ENCODE measurements at places on chromosomes 3 and 15.

DNA sequence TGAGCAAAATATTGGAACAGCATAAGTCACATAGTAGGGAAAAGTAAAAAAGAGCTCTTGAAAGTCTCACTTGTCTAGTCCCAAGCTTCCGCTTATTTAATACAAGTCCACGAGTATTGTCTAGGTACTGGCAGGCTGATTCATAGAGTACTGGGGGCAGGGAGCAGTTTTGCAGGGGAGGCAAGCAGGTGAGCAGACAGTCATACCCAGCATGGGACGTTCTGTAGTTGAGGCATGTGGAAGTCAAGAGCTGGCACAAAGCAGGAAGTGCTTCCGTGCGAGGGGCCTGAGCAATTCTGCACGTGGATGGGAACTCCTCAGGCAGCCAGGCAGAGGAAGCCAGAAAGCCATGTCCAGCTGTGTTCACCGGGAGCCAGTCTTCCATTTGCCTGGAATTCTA lies 287.6 kb downstream of the EPHB1 start:
- no peak for DNase-seq

GRCh38 chr3:128714887-128715491 lies 11.0 kb upstream of the RAB7A start:
- no peak for DNase-seq

DNA sequence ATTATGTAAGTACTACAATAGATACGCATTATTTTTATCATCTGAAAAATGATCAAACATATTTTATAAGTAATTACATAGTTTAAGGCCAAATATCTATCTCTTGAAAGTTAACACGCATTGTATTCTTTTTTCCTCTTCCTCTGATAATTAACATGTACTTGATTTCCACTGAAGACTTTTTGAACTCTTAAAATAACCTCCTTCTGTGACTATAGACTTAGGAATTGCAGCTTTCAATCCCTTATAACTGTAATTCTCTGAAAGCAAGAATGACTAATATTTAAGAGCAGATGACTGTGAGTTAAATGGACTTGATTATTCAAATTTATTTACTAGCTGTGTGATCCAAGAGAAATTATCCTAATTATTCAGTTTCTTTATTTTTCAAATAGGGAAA lies 730.6 kb upstream of the NECTIN3 start:
- no peak for DNase-seq

DNA sequence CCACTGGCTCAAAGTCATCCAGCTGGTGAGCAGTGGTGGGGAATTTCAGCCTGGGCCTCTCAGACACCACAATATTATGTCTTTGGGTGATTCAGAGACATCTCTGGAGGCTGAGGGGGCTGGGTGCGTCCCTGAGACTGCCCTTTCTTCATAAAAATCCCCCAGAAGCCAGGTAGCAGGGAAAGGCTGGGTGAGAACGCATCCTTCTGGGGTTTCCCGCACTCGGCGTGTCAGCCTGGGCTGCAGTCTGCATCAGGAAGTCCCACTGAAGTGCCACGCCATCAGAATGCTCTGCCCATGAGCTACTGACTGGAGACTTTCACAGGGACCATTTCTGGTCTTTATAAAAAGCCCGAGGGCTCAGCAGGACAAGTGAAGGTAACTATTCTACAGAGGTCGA lies 148.8 kb upstream of the SLC6A11 start:
- no peak for DNase-seq

GRCh38 chr3:52236424-52236886 lies 2.5 kb downstream of the TWF2 start:
- DNase-seq, result no peak

GRCh38 chr15:51830276-51830806 lies 888 bp downstream of the TMOD3 start:
- no peak for DNase-seq

GRCh38 chr15:59685737-59686297 lies 3.3 kb downstream of the BNIP2 start:
- DNase-seq, result no peak

GRCh38 chr3:46604127-46604526 lies 8.2 kb upstream of the FAM240A start:
- no peak for DNase-seq

- DNase-seq, result no peak
Observed at GRCh38 chr3:15795651-15796308, 2.0 kb downstream of the ANKRD28 start.

DNA sequence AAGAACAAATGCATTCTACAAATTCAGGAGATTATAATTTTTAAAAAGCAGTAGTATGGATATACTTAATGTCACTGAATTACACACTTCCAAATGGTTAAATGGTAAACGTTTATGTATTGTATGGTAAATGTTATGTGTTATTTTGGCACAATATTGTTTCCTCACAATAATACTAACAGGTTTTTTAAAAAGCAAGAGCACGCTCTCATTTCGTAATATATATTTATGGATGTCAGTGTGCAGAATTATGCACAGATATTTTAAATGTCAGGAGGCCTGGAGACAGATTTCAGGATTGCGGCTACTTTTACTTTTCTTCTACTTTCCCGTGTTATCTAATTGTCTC lies 533 bp downstream of the ZNF445 start:
- no peak for DNase-seq

DNA sequence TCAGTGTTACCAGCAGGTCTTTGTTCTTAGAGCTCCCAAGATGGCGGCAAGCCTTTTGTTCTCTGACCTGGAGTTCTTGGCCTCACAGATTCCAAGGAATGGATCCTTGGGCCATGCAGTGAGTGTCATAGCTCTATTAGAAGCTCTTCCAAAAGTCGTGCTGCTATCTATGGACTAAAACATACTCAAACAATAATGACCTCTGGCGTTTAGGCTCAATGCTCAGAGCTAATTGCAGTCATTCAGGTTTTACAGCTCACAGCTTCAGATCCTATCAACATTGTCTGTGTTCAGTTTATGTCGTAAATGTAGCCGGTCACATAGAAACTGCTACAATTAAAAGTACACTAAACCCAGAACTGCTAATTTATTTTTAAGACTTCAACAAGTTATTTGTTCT lies 22.2 kb downstream of the CCRL2 start:
- no peak for DNase-seq

DNA sequence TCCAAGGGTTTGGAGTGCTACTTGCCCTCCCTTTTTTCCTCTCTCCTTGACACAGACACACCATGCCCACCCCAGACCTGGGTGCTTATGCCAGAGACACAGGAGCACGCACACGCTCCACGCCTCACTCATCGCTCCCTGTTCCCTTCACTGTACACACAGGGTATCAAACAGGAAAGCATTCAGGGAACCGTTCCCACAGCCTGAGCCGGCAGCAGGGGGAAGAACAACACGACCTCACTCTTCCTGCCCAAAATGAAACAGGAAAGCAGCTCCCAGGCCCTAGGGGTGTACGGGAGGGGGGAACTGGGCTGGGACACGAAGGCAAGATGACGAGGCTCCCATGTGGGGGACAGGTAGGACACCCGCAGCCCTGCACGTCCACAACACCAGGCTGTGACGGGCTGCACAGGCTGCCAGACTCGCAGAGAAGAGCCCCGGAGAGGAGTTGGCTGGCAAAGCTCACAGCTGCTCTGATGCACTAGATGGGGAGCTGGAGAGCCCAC lies 11.2 kb downstream of the DLL4 start:
- DNase-seq, result no peak

- no peak for DNase-seq
Observed at GRCh38 chr3:149487598-149488197, 13.2 kb downstream of the TM4SF4 start.

DNA sequence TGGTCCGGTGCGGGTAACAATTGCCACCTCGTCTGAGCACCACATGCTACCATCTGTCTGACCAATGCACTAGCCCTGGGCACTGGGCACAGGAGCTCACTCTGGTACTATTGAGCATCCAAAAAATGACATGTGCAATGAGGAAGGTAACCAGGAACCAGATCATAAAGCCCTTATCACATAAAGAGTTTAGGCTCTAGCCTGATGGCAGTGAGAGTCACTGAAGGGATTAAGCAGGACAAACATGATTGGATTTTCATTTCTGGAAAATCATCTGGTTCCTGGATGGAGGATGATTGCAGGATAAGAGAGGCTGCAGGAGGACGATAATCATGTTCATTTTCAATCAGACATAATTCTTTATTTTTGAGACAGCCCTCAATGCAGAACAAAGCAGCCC lies 12.4 kb downstream of the NDUFB4 start:
- no peak for DNase-seq

DNA sequence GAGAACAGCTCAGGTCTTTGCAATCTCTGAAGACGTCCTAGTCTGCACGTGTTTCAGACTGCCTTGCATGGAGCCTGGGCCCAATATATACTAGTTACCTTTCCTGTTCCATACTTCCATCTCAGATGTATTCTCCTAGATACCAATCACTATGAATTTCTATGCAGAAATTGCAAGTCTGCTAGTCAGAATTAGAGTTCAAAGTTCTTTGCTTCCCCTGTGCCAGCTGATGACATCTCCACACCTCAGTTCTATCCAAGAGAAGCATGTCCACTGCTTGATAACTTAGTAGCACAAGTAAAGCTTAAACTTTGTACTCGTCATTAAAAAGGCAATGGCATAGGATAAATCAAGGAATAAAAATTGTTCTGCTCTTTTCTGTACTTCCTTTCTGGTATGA lies 133.6 kb upstream of the PLXND1 start:
- no peak for DNase-seq

DNA sequence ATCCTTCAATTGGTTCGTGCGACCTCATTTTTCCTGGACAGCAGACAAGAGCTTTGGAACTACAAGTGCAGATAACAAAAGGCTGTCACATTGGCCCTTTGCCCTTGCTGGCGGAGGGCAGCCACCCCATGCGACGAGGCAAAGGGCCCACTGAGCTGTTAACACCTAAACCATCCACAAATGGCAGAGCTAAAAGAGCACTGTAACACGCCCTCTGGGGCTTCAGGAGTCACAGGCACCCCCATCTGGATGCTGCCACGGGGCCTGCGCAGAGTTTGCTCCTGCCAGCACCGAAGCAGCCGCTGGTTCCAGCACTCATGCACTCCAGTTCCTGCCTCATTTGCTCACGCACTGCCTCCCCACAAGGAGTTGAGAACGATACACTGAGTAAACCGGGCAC lies 524.9 kb downstream of the ZNF385D start:
- no peak for DNase-seq

DNA sequence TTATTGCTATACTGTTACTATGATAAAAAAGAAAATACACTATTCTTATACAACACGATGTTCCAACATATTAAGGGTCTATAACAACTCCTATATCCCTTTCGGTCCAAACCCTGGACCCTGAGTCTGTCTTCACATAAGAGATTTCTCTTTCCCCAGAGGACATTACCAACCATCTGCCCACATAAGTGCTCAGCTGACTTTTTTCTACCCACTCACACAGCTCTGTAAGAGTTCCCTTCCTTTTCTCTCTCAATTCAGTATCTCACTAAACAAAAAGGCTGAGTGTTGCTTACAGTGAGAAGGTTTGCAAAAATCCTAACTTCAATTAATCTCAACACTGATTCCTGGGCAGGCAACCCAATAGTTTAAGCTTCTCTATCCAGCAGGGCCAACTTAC lies 30.5 kb downstream of the ITGB5 start:
- DNase-seq, result no peak

DNA sequence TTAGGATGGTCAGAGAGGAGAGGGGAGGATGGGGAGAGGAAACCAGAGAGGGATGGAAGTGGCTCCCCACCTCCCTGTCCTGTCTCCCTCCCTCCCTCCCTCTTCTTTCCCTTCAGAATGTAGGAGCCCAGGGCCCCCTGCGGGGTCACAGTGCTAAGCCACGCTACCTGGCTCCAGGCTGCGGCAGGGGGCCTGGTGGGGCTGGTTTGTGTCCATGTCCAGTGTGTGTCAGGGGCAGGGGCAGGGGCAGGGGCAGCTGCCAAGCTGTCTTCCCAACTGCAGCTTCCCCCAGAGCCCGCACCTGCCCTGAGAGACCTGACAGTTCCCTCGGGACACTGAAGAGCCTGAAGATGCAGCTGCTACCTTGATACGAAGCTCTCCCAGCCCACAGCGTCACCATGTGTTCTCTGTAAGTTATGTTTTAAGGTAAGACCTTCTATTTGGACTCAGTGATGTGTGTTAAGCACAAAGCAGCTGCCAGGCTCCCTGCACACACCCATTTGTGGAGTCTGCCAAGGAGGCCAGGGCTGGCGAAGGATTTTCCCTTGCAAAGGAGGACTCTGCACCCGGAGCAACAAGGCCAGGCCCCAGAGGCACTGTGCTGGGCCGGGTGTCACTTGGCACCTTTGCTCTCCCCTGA lies 121.8 kb upstream of the SMAD3 start:
- DNase-seq, result no peak

DNA sequence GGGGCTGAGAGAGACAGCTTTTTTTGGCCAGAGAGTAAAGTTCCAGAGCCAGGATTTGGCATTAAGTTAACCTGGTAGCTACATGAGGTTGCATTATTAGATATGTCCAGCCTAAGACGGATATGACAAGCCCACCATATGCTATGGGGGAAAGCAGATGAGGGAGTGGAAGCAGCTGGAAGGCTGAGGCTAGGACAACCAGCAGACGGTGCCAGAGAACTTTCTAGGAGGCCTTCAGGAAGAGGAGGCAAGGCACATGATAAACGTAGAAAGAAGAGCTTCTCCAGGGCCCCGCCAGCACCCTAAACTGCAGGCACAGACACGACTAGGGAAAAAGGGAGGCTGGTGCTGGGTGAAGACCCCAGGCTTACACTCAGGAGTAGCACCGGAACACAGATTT lies 87.0 kb downstream of the CTNNB1 start:
- no peak for DNase-seq

DNA sequence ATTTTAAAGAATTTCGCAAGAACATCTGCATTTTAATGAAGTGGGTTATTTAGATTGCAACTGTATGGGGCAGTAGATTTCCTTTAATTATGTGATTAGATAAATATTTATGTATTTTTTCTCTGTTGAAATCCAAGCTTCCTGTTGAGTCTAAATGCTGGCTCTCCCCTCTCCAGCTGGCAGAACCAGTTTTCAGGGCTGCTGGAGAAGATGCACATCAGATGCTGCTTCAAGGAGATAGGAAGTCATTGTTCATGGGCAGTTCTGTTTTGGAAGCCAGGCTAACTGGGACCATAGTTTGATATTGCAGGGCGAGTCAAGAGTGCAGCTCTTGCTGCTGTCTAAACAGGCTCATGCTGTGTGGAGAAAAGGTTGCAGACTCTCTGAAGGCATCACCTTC lies 97.4 kb downstream of the SLC9A9 start:
- DNase-seq, result no peak

- DNase-seq, result no peak
Observed at GRCh38 chr15:65231306-65231705, 20.0 kb upstream of the CILP start.

- DNase-seq, result no peak
Observed at GRCh38 chr3:128424508-128425069, 42.1 kb downstream of the DNAJB8 start.

GRCh38 chr3:127089486-127090145 lies 103.3 kb upstream of the PRR23E start:
- no peak for DNase-seq

Measured in stimulated activated CD8-positive, alpha-beta memory T cell treated with anti-CD3 and anti-CD28 coated beads, Interleukin-7, amount 100 ng/mL, for 48 hours (primary cell).